Effector memory CD8-positive, alpha-beta T cell (primary cell): ENCODE measurements at places on chromosomes 7 and 10.

DNA sequence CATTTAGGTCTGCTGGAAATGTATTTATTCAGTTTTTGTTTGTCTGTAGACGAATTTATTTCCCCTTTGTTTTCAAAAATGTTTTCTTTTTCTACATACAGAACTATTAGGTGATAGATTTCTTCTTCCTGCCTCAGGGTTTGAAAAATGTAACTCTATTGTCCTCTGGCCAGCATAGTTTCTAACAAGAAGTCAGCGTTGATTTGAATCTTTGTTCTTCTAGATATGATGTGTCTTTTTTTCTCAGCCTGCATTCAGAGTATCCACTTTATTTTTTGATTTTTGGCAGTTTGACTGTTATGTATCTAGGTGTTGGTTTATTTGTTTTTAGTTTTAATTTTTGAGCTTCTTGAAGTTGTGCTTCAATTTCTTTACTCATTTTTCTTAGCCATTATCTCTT is 7.5 kb upstream of the OR2F1 start:
- no peak for DNase-seq

GRCh38 chr7:148527717-148528168 is 62.8 kb upstream of the C7orf33 start:
- DNase-seq: peak; percentile 79

DNA sequence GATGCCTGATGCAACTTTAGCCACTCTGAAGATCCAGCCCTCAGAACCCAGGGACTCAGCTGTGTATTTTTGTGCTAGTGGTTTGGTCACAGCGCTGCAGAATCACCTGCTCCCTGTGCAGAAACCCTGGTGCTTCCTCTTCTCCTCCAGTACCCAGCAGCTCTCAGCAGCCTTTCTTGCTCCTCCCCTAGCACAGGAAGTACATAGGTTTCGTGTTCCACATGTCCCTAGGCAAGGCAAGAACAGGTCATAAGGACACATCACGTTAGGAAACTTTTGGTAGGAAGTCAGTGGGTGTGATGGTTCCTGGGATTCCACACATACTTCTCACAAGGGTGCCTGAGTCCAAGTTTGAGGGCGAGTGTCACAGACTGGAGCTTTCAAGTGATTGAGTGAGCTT is 167.9 kb upstream of the PRSS1 start:
- DNase-seq: no peak

GRCh38 chr10:33073641-33074415 is 115.8 kb upstream of the ITGB1 start:
- no peak for DNase-seq

GRCh38 chr7:29443552-29443951 is 120.1 kb upstream of the PRR15 start:
- no peak for DNase-seq

- DNase-seq: no peak
Observed at GRCh38 chr10:94108200-94108599, 114.5 kb downstream of the PLCE1 start.

DNA sequence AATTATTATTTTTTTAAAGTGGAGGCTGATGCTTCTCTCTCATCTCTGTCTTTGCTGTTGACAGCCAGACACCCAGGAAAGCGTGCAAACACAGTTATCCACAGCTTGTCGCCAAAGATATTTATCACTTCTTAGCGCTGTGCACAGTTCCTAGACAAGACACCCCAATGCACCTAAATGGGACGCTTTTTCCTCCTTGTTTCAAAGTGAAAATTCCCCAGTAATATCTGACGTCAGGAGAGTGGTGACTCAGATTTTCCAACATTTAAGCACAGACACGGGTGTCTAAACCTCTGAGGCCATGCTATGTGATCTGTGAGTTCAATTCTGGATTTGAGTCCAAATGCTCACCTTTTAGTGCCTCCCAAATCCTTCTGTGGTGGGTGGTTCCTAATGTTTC is 151.6 kb downstream of the EMX2 start:
- no peak for DNase-seq

DNA sequence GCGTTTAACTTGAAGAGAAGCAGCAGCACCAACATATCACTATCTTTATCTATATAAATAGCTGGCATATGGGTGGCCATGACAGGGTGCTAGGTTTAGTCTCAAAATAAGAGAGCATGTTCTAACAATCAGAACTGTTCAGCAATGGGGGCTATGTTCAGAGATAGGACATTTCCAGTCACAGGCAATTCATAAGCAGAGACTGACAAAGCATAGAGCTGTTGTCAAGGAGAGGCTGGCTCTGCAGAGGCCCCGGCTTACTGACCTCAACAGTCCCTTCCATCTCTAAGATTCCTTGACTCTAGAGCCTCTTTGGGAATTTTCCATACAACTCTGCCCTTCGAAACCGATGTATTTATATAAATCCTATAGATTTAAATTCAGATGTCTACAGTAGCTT is 17.2 kb downstream of the ANK3 start:
- DNase-seq: no peak

- no peak for DNase-seq
Observed at GRCh38 chr10:66723608-66724400, 202.0 kb upstream of the LRRTM3 start.

GRCh38 chr10:6163364-6164270 is 39.1 kb upstream of the PFKFB3 start:
- DNase-seq: peak; percentile 91

- no peak for DNase-seq
Observed at GRCh38 chr7:8254667-8255066, 7.3 kb downstream of the ICA1 start.

DNA sequence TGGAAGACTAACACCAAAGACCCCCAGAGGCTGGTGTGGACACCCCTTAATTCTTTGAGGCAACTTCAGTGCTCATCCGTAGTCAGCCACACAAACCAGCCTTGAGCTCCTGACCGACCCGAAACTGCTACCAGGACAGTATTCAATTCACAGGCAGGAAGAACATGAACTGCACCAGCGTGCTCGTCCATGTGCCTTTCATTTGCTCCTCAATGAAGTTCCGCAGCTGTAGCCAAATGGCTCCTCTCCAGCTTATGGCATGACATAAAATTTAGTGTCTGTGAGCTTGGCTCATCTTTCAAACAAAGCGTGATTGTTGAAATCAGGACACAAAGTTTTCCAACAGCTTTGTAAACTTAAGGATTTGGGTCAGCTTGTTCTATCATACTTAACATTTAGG is 144.1 kb upstream of the FAM171A1 start:
- DNase-seq: no peak

GRCh38 chr7:40324914-40325313 is 190.1 kb downstream of the SUGCT start:
- no peak for DNase-seq

- no peak for DNase-seq
Observed at GRCh38 chr10:44458671-44459413, 73.9 kb upstream of the CXCL12 start.

DNA sequence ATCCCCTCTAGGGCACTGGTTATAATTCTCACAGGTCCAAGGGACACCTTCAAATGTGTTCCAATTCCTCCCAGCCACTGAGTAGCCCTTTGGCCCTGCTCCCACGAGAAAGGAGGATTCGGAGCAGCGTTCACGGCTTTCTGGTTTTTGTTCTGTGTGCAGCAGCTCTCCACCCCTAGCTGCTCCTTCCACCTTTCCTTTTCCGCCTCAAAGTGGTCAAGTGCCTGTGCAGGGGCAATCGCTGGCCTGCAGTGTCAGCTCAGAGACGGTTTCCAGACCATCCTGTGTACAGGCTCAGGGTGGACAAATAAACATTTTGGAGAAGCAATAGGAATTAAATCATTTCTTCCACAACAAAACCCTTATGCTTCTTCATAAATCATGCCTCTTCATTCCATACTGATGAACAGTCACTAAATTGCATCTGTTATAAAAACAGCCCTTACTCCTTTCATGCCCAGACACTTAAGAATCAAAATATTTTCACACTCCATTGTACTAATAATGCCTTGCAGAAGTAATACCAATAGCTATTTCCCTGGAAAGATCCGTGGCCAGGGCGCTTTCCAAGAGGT is 1.1 kb downstream of the KIAA1549 start:
- no peak for DNase-seq

DNA sequence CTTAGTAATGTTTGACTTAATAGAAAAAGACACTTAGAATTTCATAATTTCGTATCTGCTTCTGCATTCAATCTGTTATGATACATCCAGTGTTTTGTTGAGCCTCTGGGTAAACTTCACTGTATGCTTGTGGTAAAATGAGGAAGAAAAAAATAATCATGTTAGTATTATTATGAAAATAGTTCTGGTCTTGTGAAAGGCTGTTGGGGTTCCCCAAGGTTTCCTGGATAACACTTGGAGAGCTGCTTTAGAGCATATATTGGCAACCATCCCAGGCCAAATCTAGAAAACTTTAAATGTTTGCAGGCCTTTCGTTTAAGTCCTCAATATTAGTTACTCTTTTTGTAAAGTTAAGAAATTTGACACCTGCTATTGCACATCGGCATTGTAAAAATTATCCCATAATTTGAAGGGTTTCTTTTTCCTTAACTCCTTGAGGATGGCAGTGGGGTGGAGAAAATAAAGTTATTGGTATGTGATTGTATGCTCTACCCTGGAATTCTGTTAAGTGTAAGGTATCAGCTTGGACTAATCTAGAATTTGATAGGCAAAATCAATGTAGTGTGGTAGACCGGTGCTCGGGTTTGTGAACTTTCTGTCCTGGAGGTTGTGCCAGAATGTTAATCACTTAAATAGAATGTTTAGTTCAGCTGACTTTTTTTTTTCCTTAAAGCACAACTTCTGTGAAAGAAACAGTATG is 54.5 kb downstream of the WAC start:
- no peak for DNase-seq

GRCh38 chr7:143519411-143520131 is 41.9 kb downstream of the TAS2R41 start:
- no peak for DNase-seq

DNA sequence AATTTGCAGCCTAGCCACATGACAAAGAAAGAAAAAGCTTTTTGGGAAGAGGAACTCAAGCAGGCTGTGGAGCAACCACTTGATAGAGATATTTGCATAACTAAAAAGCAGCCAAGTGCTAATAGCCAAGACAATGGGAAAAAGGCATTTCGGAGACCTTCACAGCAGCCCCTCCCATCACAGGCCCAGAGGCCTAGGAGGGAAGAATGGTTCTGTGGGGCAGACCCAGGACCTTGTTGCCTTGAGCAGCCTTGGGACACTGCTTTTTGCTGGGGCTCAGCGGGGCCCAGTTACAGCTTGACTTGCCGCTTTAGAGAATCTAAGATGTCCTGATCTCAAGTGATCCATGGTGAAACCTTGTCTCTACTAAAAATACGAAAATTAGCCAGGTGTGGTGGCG is 38.5 kb downstream of the FAM149B1 start:
- no peak for DNase-seq

- DNase-seq: no peak
Observed at GRCh38 chr10:78473006-78473405, 439.3 kb downstream of the RPS24 start.

- DNase-seq: no peak
Observed at GRCh38 chr10:50503661-50504320, 120.0 kb downstream of the SGMS1 start.

DNA sequence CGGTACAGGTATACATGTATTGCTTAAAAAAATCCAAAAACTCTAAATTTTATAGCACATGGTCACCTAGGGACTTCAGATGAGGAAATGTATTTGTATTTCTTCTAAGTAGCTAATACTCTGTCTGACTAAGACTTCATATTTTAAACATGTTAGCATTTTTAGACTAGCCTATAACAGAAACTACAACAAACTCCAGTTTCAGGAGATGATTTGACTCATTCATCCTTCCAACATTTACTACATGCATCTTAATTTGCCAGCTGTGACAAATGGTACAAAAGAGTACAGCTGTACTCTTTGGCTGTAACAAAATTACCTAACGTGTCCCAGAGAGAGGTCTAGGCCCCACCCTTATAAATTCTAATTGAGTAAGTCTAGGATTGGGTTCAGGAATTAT is 22.2 kb downstream of the TMEM209 start:
- no peak for DNase-seq

DNA sequence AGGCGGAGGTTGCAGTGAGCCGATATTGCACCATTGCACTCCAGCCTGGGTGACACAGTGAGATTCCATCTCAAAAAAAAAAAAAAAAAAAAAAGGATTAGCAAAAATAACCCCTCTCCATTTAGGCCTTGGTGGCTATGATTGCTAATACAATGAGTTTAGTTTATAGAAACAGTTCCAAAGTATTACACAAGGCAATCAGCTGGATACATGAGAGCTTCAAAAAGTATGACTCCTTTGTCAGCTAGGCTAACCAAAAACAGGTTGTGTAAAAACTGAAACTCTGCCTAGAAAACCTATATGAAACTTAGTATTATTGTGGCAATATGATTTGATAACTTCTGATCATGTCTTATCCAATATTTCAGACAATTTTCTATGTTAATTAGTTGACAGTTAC is 57.2 kb downstream of the SUGCT start:
- DNase-seq: no peak

DNA sequence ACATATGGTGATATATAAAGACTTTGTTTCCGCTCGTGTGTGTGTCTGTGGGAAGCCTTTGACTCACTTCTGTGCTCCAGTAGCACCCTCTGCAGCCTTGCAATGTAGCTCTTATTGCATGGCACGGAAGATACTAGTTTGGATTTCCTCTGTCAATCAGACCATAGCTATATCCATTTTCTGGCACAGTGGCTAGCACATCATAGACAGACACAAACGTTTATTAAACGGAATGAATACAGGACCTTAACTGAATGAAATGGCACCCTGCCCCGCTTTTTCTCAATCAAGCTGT is 124.0 kb upstream of the PTPN20 start:
- no peak for DNase-seq

DNA sequence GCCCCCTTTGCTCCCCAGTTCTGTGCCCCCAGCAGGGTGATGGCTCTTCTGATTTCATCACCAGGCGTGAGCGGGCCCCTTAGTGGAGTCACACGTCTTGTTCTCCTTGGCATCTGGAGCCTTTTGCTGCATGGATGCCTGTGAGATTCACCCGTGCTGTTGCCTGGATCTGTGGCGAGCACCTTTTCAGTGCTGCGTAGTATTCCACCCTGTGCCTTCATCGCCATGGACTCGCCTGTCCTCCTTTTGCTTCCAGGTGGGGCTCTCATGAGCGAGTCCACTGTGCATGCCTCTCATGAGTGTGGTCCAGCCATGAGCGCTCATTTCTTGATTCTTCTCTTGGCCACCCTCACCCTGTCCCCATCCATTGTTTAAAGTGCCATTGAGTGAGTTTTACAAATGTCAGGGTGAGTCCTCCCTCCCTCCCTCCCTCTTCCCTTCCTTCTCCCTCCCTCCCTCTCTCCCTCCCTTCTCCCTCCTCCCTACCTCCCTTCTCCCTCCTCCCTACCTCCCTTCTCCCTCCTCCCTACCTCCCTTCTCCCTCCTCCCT is 44.0 kb downstream of the UNCX start:
- DNase-seq: no peak

DNA sequence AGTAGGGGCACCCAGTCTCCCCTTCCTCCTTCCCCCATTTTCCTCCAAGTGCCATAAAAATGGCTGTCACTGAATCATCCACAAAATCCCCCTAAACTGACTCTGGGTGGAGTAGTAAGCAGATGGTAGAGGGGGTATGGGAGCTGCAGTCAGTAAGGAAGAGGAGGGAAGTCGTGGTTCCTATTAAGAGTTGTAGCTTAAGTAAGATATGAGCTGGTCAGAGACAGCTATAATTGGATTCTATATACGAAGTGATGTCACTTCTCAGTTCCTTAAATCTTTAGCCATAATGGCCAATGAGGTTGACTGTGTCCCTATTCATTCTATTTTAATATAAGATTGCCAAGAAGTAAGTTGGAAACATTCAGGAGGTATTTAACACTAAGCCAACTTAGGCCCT is 131.7 kb downstream of the SLC16A9 start:
- no peak for DNase-seq

GRCh38 chr10:52110576-52110975 is 203.5 kb upstream of the DKK1 start:
- no peak for DNase-seq

GRCh38 chr7:131919920-131920709 is 363.7 kb upstream of the PODXL start:
- DNase-seq: no peak
